ENCODE measurements at places on chromosomes 13 and 19.

GRCh38 chr19:35419046-35419445, 29.0 kb upstream of the FFAR2 start:
- no peak for DNase-seq

DNA sequence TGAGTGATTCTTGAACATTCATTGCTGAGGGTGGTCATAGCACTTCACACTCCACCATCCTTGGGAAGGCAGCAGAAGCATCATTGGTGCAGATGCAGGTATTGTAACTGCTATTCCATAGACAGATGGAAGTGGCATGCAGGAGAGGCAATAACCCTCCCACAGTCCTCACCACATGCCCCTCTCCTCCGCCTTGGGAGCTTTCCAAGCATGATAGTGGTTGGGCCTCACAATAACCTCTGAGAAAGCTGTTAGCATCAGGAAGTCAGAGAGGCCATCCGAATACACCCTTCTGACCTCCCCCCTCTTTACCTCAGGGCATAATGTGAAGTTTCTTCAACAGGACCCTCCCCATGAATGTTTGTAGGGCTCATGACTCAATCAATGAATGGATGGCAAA, 177.9 kb downstream of the KATNAL1 start:
- DNase-seq = no peak

DNA sequence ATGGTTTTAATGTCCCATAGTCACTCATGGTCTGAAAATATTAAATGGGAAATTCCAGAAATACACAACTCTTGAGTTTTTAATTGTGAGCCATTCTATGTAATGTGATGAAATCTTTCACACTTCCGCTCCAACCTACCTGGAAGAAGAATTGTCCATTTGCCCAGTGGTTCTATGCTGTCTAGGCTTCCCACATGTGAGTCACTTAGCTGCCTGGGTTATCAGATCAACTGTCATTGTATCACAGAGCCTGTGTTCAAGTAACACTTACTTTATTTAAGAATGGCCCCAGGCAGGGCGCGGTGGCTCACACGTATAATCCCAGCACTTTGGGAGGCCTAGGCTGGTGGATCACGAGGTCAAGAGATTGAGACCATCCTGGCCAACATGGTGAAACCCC, 1450.5 kb downstream of the EFNB2 start:
- DNase-seq = no peak

DNA sequence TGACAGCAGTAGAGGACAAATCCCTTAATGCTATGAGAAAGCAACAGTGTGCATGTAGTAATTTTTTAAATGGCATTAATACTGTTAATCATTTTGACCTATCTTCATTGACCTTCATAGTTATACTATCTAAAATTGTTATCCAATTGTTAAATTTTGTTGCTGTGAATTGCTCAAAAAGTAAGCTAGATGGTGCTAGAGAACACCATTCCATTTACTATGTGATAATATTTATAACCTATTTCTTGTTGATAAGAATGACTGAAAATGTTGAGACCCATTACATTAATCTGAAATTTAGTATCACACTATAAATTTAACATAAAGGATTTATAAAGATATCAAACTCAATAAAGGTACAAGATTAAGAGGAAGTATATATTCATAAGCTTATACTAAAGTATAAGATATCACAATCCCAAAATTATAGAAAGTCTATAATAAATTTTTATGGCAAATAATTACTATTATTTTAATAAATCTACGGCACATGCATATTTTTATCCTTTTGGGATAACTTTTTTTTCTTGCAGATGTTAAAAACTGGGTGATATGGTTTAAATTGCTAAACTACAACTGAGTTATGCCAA, 1573.3 kb downstream of the PCDH9 start:
- DNase-seq = no peak

DNA sequence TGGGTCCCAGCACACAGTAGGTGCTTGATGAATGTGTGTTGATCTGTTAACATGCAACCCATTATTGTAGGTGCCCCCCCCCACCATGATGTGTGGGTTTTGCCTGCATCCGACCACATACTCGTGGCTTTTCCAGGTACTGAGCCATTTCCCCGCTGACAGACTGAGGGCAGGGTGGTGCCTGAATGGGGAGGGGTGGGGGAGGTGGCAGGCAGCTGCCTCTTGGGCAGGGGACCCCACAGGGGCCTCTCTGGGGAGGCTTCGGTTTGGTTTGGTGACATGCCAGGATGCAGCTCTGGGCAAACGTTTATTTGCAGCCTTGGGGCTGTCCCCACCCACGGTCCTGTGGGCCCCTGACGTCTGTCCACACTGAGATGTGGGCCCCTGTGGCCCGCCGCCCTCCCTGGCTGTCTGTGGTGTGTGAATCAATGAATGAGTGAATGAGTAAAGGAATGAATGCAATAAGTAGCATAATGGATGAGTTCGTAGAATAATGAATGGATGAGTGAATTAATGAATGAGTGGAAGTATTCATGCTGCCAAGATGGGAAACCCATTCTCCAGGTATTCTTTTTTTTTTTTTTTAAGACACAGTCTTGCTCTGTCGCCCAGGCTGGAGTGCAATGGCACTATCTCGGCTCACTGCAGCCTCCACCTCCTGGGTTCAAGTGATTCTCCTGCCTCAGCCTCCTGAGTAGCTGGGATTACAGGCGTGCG, 9.0 kb upstream of the JUND start:
- DNase-seq = peak; percentile 94

- peak; percentile 7 for DNase-seq
Observed at GRCh38 chr13:100394005-100394695, 194.4 kb downstream of the GGACT start.

- no peak for DNase-seq
Observed at GRCh38 chr19:5682107-5682482, 1.3 kb downstream of the HSD11B1L start.

DNA sequence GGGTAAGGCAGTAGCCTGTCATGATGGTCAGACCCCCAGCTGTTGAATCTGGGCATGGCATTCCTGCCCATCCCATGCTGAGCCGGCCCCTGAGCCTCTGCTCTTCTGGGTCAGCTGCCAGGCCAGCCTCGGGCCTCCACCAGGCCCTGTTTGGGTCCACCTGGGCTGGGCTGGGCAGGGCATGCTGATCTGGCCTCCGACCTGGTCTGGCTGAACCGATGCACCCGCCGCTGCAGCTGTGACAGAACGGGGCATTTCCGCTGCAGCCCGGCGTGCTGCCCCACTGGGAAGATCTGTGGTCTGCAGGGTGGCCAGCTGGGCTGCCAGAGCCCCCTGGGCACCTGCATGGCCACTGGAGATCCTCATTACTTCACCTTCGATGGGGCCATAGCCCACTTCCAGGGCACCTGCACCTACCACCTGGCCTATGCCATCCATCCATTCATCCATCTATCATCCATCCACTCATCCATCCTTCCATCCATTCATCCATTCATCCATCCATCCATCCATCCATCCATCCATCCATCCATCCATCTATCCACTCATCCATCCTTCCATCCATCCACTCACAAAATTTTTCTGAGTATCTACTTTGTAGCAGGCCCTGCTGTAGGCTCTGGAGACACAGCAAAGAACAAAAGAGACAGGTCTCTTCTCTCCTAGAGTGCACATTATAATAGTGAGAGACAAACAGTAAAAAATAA, 21.5 kb upstream of the FXYD3 start:
- no peak for DNase-seq

GRCh38 chr13:63631006-63631405, 2215.4 kb upstream of the PCDH20 start:
- no peak for DNase-seq

DNA sequence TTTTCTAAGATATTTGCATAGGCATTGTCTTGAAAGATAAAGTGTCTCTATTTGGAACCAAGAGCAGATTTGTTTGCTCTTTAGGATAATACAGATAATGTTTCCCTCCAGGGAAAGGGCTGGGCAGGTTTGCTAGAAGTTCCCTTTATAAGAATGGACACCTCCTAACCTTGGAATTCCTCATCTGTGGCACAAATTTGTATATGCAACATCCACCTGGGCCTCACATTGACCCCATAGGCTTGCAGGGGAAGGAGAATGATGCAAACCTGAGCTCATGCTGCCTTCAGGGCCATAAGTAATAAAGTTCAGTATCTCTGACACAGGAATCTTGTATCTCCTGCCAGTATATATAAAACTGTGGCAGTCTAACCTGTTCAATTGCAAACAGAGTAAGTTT, 508.4 kb upstream of the MIR17HG start:
- no peak for DNase-seq

- DNase-seq = no peak
Observed at GRCh38 chr13:106450991-106451390, 84.5 kb downstream of the EFNB2 start.

GRCh38 chr13:83620530-83621220, 261.6 kb downstream of the SLITRK1 start:
- DNase-seq = no peak
